ENCODE measurements at places on chromosomes 3 and 15.

- no peak for DNase-seq
Measured at GRCh38 chr3:15903759-15904720, 106.3 kb upstream of the ANKRD28 start.

GRCh38 chr3:114712728-114713492 lies 419.1 kb downstream of the TIGIT start:
- DNase-seq = no peak

DNA sequence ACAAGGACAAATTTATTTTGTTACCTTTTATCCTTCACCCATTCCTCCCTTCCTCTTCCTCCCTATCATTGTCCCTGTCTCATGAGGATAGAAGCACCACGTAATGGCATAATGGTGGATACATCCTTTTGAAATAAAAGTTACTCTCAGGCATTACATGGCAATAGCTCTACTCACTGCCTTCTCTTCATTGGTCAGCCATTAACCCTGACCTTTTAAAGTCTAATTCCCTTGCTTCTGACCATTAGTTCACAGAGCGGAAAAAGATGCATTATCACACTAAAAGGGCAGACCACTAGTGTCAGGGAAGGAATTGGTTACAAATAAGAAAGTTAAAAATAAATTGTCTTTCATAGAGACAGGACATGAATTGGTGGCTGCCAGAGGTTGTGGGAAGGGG lies 54.6 kb upstream of the EIF1B start:
- no peak for DNase-seq

DNA sequence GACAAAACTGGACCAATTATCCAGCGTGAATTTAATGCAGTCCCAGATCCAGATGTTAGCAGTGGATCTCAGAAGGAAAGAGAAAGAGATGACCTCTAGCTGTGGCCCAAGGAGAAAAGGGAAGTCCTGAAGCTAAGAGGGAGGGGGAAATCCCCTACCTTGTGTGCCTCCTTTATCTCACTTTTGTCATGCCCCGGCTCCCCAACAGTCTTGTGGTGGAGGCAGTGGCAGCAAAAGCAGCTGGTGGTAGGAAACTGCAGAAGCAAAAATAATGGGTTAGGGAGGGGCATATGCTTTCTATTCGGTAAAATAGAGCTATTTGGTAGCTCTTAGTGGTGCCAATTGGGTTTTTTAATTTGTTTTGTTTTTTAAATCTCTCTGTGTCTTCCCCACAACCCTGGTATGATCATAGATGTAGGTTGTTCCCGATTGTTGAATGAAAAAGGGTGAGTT lies 56.5 kb downstream of the MCTP2 start:
- no peak for DNase-seq

- DNase-seq = no peak
Measured at GRCh38 chr3:59641169-59641899, 591.5 kb upstream of the CFAP20DC start.

- DNase-seq = no peak
Measured at GRCh38 chr3:195421400-195421799, 21.4 kb downstream of the ACAP2 start.

GRCh38 chr15:88385078-88385700 lies 82.0 kb downstream of the MRPL46 start:
- no peak for DNase-seq

DNA sequence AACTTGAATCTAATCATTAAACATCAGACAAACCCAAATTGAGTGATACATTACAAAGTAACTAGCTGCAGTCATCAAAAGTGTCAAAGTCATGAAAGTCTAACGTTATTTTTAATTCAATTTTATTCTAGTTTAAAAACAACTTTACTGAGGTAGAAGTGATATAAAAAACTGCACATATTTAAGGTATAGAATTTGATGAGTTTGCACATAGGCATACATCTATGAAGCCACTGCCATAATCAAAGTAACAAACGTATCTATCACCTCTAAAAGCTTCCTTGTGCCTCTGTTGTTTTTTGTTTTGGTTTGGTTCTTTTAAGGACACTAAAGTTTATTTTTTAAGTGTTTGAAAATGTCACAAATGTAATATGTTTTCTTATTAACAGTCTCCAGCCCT lies 130.9 kb downstream of the DLG1 start:
- DNase-seq = no peak

DNA sequence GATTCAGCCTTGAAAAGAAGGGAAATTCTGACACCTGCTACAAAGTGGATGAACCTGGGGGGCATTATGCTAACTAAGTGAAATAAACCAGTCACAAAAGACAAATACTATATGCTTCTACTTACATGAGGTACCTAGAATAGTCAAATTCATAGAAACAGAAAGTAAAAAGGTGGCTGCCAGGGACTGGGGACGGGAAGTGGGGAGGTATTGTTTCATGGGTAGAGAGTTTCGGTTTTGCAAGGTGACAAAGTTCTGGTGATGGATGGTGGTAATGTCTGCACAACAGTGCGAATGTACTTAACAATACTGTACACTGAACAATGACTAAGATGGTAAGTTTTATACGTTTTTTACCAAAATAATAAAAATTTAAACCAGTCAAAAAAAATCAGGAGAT lies 4.8 kb downstream of the IDH2 start:
- DNase-seq = no peak

DNA sequence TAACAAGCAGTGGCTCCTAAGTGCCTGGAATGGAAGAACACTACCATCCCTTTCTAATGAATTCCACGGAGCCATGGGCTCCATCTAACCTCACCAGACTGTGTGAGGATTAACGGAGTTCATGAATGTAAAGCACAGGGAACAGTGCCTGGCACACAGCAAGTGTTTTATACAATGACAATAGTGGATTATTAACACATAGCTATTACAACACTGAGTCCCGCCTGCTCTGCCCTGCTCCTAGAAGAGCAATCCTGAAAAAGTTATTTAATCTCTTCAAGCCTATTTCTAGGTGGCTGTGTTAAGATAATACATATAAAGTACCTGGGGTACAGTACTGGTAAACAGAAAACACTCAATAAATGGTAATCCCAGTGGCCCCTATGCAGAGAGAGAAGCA lies 51.4 kb downstream of the RYK start:
- no peak for DNase-seq

DNA sequence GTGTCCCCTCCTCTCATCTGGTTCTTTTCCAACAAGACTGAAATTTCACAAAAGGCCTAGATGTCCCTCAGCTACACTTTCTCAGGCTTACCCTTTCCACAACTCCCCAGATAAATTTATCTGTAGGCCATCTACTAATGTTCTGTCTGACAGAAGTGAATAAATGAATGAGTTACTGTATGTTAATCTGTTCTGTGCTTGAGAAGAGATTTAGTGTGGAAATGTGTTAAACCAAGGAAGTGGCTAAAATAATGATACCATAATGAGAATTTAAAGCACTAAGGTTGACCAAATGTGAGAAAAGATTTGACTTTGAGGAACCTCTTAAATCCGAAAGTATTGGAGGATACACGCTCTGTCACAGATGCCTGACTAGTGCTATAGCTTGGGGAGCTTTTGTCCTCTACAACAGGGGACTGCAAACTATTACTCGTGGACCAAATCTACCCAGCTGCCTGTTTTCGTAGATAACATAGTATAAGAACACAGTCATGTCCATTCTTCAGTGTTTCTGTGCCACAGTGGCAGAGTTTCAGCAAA lies 74.8 kb upstream of the P2RY1 start:
- no peak for DNase-seq

DNA sequence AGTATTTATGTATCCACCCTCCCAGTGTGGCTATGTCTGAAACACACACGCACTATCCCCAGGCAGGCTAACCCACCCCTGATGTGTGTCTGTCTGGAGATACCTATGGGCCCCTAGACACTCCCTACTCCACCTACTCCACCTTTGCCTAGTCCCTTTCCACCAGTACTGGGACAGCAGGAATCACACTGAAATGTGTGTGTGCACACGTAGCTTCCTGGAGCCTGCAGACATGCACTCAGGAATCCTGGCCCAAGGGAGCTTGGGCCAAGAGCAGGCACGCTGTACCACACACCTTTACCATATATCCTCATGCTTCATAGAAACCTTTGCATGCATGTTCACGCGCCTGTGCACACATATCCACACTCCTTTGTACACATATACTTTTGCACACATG lies 6.9 kb upstream of the PTH1R start:
- no peak for DNase-seq

GRCh38 chr3:104437131-104437750 lies 929.5 kb upstream of the ALCAM start:
- no peak for DNase-seq

GRCh38 chr3:129651435-129652202 lies 45.1 kb upstream of the PLXND1 start:
- DNase-seq = no peak

- no peak for DNase-seq
Measured at GRCh38 chr15:101022876-101023275, 103.7 kb downstream of the LRRK1 start.

DNA sequence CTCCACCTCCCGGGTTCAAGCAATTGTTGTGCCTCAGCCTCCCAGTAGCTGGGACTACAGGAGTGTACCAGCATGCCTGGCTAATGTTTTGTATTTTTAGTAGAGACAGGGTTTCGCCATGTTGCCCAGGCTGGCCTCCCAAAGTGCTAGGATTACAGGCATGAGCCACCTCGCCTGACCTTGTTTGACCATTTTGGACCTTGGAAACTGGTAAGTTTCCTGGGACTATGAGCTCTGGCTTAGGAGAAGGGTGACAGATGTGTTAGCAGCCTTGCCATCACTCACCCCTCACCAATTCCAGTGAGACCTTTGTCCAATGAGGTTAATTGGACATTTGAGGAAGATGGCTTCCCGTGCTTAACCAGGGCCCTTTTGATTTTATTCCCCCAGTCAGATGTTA lies 19.9 kb downstream of the DNASE1L3 start:
- no peak for DNase-seq

DNA sequence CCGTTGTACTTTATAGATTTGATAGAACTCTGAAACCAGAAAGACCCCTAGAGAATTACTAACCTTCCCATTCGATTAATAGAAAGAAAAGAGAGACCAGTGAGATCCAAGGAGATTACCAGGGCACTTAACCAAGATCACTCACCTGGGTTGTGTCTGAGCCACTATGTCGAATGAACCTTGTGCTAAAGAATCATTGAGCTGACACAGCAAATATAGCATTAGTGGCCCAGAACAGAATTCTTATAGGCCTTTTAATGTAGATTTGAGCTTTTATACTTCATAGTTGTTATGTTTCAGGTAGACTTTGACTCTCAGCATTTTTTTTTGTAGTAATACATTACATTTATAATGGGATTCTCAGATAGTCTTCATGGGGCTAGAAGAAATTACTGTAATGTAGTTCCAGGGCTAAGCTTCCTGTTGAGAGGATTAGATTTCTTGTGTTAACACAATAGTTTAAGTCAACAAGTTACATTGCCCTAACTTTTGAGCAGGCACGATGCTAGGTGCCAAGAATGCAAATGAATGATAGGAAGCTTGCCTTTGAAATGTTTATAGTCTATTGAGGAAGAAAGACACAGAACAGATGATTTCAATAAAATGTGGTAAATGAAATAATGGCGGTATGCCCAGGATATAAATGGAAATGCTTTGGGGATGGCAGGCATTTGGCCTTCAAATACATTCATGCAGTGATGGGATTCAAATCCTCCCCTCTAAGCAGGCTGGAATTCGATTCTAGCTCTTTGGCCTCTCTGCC lies 24.4 kb upstream of the ABHD10 start:
- no peak for DNase-seq

DNA sequence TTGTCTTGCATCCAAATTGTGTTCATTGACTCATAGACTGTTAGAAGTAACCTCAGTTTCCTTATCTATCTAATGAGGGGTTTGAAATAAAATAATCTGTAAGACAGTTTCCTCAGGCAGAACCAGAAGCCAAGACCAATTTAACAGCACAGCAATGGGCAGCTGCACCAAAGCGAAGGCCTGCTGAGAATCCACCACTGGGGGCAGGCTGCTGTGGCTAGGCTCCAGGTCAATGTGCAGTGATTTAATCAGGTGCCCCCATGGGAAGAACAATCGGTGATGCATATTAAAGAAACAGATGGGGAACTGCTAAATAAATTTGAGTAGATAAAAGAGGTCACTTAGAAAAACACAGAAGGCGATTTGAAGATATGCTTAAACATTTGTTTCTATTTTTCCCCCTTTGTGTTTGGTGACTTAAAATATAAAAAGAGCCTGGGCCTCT lies 28.0 kb upstream of the TMOD3 start:
- DNase-seq = no peak

GRCh38 chr3:42489937-42490227 lies 12.6 kb upstream of the VIPR1 start:
- no peak for DNase-seq

GRCh38 chr3:167198949-167199600 lies 181.0 kb downstream of the ZBBX start:
- DNase-seq = no peak

DNA sequence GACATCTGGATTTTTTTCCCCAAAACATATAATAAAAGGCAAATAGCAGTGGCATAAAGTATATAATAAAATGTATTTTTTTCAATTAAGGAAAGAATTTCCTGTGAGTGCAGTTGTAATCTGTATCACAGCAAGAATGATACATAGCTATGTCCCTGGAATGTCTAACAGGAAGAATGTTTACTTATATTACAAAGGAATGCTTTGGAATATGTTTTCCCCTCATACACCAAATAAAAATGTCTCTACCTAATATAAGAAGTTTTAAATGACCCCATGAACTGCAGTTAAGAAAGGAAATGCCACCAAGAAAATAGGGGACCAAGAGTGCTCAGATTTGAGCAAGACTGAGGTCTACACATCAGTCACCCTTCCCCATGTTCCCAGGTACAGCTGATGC lies 38.0 kb upstream of the ATP11B start:
- DNase-seq = no peak

- DNase-seq = no peak
Measured at GRCh38 chr3:108222853-108223565, 785 bp upstream of the IFT57 start.

DNA sequence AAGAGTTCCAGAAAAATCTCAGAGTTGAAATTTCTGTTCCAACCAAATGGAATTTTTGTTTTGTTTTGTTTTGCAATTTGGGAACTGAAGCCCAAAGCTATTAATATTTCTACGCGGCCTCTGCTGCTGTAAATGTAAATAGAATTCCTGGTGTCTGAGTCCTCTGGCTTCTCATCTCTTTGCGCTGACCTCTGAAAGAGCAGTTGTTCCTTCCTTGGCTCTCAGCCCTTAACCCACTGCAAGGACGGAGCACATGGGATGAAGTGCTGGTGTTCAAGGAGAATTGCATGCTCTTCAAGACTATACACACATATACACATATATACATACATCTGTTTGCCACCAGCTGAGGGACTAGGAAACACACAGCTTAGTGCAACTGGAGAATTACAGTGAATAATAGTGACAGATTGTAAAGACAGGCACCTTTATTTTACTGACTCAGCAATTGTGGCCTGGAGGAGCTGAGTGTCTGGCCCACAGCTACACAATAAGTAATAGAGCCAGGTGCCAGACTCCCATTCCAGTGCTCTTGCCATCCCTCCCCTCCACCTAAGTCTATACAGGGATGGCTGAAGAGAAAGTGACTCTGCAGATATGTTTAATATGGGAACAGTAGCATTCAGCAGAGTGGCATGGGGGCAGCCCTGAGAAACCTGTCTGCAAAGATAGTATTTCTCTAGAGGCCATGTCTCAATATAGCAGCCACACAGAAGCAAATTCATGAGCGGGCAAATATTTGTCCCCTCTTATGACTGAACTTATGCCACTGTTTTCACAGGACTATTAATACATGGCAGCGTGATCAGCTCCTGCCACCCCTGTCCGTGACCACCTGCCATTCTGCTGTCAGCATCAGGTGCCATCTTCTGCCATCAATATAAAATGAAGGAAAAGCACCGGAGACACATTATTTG lies 42.3 kb downstream of the NEK10 start:
- no peak for DNase-seq

Data from stimulated activated CD4-positive, alpha-beta T cell treated with anti-CD3 and anti-CD28 coated beads, Interleukin-1b, Interleukin-23, amount 100 ng/mL, for 1 hour (primary cell).